ENCODE measurements at places on chromosomes 12 and 14.

GRCh38 chr12:110501399-110501751 lies 536 bp downstream of the VPS29 start:
- H3K27me3 ChIP-seq: no peaks in the 10 kb centered on the region
- H3K4me1 ChIP-seq: peaks cover 19% of the 10 kb centered on the region
- DNase-seq: no peak
- H3K36me3 ChIP-seq: peaks cover 11% of the 10 kb centered on the region

DNA sequence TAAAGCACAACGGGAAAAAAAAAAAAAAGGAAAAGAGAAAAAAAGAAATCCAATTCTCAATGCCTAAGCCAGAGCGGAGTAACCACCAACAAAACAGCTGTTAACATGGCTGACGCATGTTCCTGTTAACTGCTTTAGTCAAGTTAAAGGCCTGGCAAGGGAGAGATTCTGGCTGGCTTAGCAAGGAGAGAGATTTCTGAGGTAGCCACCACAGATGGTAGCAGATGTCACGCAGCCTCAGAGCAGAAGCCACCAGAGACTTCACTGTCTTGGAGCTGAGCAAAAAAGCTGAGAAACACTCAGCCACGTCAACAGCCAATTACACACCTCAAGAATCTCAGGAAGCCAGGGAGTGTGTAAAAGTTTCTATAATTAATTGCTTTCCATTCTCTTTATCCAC lies 87.1 kb downstream of the TMCC3 start:
- H3K27me3 ChIP-seq: no peaks in the 10 kb centered on the region
- peaks cover 4% of the 10 kb centered on the region for H3K4me1 ChIP-seq
- H3K27ac ChIP-seq: no peak overlapping the region
- no peak for DNase-seq
- H3K4me3 ChIP-seq: no peak overlapping the region

GRCh38 chr14:36518031-36518585 lies 1.9 kb downstream of the NKX2-1 start:
- no peaks in the 10 kb centered on the region for H3K4me1 ChIP-seq
- no peak overlapping the region for H3K4me3 ChIP-seq
- no peak overlapping the region for H3K27ac ChIP-seq
- no peaks in the 10 kb centered on the region for H3K27me3 ChIP-seq
- no peak for DNase-seq
- no peaks in the 10 kb centered on the region for H3K36me3 ChIP-seq

DNA sequence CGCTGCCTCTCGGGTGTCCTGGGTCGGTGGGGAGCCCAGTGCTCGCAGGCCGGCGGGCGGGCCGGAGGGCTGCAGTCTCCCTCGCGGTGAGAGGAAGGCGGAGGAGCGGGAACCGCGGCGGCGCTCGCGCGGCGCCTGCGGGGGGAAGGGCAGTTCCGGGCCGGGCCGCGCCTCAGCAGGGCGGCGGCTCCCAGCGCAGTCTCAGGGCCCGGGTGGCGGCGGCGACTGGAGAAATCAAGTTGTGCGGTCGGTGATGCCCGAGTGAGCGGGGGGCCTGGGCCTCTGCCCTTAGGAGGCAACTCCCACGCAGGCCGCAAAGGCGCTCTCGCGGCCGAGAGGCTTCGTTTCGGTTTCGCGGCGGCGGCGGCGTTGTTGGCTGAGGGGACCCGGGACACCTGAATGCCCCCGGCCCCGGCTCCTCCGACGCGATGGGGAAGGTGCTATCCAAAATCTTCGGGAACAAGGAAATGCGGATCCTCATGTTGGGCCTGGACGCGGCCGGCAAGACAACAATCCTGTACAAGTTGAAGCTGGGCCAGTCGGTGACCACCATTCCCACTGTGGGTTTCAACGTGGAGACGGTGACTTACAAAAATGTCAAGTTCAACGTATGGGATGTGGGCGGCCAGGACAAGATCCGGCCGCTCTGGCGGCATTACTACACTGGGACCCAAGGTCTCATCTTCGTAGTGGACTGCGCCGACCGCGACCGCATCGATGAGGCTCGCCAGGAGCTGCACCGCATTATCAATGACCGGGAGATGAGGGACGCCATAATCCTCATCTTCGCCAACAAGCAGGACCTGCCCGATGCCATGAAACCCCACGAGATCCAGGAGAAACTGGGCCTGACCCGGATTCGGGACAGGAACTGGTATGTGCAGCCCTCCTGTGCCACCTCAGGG lies 679 bp downstream of the ARF6 start:
- peaks cover 3% of the 10 kb centered on the region for H3K4me1 ChIP-seq
- H3K4me3 ChIP-seq: peak overlapping the region; percentile 75
- H3K27ac ChIP-seq: peak overlapping the region; percentile 97

- H3K4me1 ChIP-seq: no peaks in the 10 kb centered on the region
- no peaks in the 10 kb centered on the region for H3K27me3 ChIP-seq
- DNase-seq: no peak
Observed at GRCh38 chr14:74290415-74290814, 12.3 kb downstream of the ABCD4 start.

- no peaks in the 10 kb centered on the region for H3K4me1 ChIP-seq
- H3K27ac ChIP-seq: no peak overlapping the region
Observed at GRCh38 chr14:92014040-92014439, 25.8 kb downstream of the TRIP11 start.

- DNase-seq: no peak
- peaks cover 3% of the 10 kb centered on the region for H3K4me1 ChIP-seq
- no peak overlapping the region for H3K27ac ChIP-seq
- no peak overlapping the region for H3K4me3 ChIP-seq
- peaks cover 13% of the 10 kb centered on the region for H3K27me3 ChIP-seq
- H3K36me3 ChIP-seq: peaks cover 2% of the 10 kb centered on the region
Observed at GRCh38 chr14:91839749-91840148, 27.6 kb downstream of the TC2N start.

GRCh38 chr12:132604151-132604618 lies 6.2 kb downstream of the LRCOL1 start:
- H3K4me3 ChIP-seq: no peak overlapping the region
- peaks cover 29% of the 10 kb centered on the region for H3K4me1 ChIP-seq
- no peak overlapping the region for H3K27ac ChIP-seq
- no peak for DNase-seq
- no peaks in the 10 kb centered on the region for H3K27me3 ChIP-seq

- H3K4me3 ChIP-seq: no peak overlapping the region
- no peaks in the 10 kb centered on the region for H3K27me3 ChIP-seq
- H3K36me3 ChIP-seq: no peaks in the 10 kb centered on the region
- no peak overlapping the region for H3K27ac ChIP-seq
Observed at GRCh38 chr14:32900547-32900946, 38.1 kb upstream of the NPAS3 start.

GRCh38 chr14:67599698-67600561 lies at the start of gene PIGH:
PIGH (minus strand) TSS chr14:67600268; CDS start chr14:67600203, 65 bp downstream.
- peak within 1 kb of the TSS; percentile 82 for H3K4me3 ChIP-seq
- no peaks in the 10 kb centered on the region for H3K36me3 ChIP-seq
- no peak for DNase-seq
- H3K27ac ChIP-seq: peak within 1 kb of the TSS; percentile 68
- H3K27me3 ChIP-seq: no peaks in the 10 kb centered on the region

GRCh38 chr14:104705340-104706047 lies 16.1 kb downstream of the INF2 start:
- peak overlapping the region; percentile 72 for H3K27ac ChIP-seq
- H3K4me1 ChIP-seq: peaks cover 44% of the 10 kb centered on the region
- no peaks in the 10 kb centered on the region for H3K27me3 ChIP-seq
- no peak for DNase-seq
- H3K36me3 ChIP-seq: no peaks in the 10 kb centered on the region
- H3K4me3 ChIP-seq: no peak overlapping the region

GRCh38 chr14:72869407-72870329 lies 24.2 kb downstream of the DPF3 start:
- no peaks in the 10 kb centered on the region for H3K27me3 ChIP-seq
- no peaks in the 10 kb centered on the region for H3K36me3 ChIP-seq
- no peaks in the 10 kb centered on the region for H3K4me1 ChIP-seq

DNA sequence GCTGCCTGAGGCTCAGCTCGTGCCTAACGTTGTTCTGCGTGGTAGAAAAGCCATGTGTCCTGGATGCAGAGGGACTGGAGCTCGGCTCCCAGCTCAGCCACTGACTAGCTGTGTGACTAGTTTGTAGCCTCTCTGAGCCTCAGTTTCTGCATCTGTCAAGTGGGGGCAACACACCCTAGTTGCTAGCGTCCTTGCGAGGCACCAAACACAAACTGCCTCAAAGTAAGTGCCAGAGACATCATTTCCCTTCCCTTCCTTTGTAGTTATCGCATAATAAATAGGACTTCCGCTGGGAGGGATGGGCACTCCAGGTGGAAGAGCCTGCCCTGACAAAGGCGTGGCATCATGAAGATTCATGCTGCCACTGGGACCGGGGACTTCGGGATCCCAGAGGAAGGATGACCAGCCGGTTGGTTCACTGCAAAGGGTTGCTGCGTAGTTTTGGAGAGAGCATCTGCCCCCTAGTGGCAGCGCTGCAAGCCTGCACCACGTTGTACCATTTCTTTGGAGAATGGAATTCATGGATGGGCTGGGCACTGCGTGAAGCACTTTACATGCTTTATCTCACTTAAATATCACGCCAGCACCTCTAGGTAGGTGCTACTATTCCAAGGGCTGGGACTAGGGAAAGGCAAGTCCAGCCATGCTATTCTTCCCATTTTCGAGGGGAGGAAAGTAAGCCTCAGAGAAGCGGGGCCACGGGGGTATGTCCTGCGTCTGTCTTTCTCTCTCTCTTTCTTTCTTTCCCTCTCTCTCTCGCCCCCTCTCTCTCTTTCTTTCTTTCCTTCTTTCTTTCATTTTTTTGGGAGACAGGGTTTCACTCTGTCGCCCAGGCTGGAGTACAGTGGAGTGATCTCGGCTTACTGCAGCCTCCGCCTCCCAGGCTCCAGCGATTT lies 4.6 kb downstream of the CCDC197 start:
- H3K27me3 ChIP-seq: no peaks in the 10 kb centered on the region
- no peak overlapping the region for H3K4me3 ChIP-seq
